ENCODE measurements at places on chromosomes 16 and 17.

DNA sequence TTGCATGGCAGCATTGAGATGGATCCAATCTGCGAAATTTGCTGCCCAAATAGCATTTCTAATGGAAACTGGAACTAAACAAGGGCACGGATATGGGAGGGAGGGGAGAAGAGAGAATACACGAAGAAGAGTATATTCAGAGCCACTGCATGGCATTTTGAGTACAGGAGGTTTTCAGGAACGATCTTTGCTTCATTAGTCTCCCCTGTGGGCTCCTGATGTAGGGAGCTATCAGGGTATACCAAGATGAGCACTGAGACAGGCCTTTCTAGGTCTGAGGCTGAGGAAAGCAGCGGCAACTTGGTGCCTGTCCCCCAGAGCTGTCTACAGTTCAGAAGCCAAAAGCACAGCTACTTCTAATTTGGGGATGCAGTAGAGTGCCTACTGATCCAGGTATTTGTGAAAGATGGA lies 257.7 kb upstream of the PMFBP1 start:
- no peak for DNase-seq

- DNase-seq: no peak
Measured at GRCh38 chr16:71693164-71693563, 31.3 kb downstream of the PHLPP2 start.

DNA sequence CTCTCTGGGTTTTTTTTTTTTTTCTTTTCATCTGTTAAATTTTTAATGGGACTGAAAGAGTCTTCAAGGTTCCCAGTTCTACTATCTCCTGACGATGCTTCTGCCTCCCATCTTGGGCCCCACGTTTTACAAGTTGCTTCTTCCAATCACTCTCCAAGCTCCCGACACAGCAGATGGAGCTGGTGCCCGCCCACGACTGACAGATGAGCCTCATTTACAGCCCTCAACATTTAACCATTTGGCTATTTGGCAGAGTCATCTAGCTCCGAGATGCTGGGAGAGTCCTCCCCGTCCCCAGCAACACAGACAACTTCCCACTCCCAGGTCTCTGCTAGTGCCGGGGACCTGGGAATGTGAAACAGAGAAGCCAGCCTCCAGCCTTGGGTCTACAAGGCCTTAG lies 276.9 kb downstream of the SHISA9 start:
- DNase-seq: no peak

DNA sequence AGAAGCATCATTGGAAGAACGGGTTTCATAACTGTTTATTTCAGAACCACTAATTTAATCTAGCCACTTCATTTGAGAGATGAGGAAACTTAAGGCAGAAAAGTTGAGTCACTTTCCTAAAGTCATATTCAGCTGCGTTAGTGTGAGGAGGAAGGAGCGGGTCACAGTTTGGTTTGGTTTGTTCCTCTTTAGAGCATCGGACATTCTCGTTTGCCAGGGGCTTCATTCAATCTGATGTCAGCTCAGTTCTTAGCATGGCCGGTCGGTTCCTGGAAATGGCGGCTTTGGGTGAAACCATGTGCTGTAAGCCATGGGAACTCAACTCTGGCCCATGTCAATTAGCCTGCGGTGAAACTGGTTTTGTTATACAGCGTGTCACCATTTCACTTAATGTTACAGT lies 186.5 kb downstream of the LGALS9B start:
- DNase-seq: no peak

GRCh38 chr17:40349895-40350688 lies 14.4 kb downstream of the GJD3 start:
- peak; percentile 79 for DNase-seq

- no peak for DNase-seq
Measured at GRCh38 chr17:56023851-56024250, 129.4 kb upstream of the ANKFN1 start.

DNA sequence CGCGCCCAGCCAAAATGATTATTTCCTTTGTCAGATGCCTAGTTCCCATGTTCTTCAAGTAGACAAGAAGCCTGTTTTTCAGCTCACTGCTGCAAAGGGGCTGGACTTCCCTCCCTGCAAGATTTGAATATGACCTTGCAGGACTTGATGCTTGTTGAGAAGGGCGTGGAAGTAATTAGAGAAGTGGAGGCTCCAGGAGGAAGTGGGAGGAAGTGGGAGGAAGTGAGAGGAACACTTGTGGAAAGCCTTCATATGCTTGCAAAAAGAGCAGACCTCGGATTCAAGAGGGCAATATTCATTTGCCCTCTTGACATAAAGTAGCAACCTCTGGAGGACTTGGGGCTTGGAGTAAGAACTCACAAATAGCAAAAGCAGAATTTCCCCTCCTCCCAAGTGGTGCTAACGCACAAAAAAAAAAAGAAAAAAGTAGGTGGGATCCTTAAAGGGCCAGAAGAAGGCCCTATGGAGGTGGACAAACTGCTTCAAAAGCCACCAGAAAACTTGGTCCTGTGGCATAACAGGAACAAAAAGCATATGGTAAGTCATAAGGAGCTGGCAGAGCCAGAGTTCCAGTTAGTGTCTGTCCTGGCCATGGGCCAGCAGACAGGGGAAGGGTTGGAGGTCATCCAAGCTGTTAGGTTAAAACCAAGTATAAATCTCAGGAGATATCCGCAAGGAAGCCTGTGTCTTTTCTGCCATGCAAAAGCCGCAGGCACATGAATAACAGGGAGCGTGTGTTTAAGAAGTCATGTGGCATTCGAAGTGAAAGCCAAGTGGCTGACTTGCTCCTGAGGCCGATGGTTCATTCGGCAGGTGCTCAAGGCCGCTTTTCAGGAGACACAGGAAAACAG lies 20.6 kb upstream of the PRKAR1A start:
- DNase-seq: no peak

All from renal cortex interstitium (tissue), 15 donors.